BJ (cell line): ENCODE measurements at places on chromosomes 2 and 18. TPM values are rescaled to one million over a fixed set of nuclear protein-coding genes. Genes with fewer than 3 reads are reported as not detected.

GRCh38 chr2:119254601-119255080, 31.0 kb downstream of the STEAP3 start:
- DNase-seq, result no peak

- DNase-seq, result no peak
Observed at GRCh38 chr2:191802180-191802579, 44.7 kb downstream of the CAVIN2 start.

Gene ZNG1B
- polyA plus RNA-seq, result 7.0 and 18.4 TPM in 2 replicates

Gene MAP3K19
- polyA plus RNA-seq, result not detected in 2 replicates

Gene IL18R1
- polyA plus RNA-seq, result 0.11 TPM in 1 of 2 replicates, not detected in the other

Gene TIGD1
- polyA plus RNA-seq, result 1.7 and 2.5 TPM in 2 replicates
